ENCODE measurements at places on chromosomes 5 and 9.

DNA sequence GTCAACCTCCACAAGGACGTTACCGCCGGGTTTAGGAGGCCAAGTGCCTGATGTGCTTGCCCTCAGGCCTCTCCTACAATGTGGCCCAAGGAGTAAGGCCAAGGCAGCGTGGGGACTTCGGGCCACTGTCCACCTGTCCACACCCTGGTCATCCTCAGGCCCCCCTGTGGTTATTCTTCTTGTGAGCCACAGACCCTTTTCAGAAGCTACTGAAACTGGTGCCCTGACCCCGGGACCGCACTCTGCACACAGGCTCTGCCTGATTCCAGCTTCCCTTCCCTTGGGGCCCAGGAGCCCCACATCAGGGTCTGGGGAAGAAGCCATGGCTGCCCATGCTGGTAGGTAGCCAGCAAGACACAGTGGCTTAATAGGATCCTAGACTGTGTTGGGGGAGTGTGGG lies 128.8 kb downstream of the OLFM1 start:
- DNase-seq: no peak

DNA sequence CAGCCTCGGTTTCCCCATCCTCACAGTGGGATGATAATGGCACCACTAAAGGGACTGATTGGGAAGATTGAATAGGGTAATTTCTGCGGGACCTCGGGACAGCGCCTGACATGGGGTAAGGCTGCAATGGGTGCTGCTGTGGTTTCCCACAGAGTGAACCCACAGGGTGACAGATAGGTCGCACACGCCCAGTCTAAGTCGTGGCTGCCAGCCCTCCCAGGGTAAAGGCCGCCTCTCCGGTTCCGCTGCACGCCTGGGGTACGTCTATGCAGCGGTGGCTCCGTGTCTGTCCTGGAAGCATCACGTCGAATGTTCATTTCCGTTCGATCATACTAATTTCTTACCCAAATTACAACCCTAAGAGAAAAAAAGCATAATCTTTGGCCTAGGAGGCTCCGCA lies 631 bp downstream of the CFAP77 start:
- no peak for DNase-seq

DNA sequence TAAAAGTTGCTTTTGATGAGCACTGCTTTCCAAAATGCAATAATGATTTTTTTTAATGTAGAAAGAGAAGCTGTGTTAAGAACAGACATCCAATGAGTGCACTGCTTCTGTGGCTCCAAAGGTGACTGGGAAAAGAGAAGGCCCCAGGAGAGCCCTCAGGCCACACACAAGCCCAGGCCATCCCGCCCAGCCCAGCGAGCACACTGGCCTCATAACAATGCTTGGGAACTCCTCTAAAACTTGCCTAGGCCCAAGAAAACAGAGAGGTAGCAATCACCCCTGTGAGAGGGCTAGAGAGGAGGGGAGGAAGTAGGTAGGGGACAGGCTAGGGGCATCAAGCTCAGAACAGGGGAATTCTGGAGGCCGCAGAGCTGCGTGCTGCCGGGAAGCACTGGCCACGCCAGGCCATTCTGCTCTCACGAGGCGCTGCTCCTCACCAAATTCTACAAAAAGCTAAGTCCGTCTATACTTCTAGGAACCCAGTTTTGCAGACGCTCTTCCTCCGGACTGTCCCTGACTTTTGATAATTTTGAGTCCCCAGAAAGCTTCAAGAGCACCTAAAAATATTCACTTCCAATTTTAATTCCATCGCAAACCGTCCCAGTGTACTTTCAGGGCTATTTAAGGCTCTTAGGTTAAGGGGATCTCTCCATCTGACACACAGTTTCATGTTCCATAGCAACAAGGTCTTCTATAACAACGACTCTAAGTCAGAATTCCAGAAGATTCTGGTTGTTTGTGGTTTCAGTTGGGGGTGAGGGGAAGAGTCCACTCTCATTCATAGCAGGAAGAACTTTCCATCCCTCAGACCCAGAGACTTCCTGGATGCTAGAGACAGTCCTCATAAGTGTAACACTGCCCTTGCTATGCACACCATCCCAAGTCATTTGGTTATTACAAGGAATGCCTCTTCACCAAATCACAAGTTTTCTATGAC lies 51.0 kb downstream of the HABP4 start:
- DNase-seq: no peak

- peak; percentile 28 for DNase-seq
Measured at GRCh38 chr5:36607838-36608783, 1.7 kb downstream of the SLC1A3 start.

DNA sequence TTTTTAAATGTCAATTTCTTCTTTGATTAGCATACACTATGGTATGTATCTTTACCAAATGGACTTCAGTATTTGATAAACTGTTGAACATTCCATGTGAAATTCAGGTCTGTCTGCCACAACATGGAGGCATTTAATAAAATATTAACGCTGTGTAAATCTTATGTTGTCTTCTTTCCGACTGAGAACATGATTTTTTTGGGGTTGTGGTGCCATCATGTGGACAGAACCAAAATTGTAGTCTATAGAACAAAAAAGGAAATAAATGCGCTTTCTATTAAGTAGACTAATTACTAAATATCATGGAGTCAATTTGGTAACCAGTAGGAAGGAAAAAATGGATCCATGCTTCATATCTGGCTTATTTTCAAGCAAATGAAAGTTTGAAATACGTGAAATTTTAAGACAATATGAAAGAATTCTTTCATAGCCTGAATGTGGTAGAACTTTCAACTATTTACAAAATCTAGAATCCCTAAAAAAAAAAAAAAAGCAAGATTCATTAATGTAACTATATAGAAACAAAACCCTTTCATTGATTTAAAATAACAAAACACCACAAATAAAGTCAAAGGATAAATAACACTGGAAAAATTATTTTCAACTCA lies 2.8 kb upstream of the PLK2 start:
- DNase-seq: peak; percentile 54

DNA sequence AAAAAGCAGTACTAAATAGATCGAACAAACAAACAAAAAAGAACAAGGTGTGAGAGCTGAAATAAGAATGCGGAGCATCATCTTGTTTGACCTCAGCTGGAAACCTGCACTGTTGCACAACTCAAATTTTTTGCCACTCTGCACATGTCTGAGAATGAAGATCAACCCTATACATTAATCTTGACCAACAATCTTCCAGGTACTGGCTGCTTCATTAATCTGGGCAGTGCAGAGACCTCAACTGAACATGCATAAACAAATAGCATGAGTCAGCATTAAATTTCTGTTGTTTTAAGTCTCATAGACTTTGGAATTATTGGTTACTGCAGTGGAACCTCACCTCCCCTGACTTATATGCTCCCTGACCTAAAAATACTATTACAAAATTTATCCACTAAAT lies 114.6 kb upstream of the FTMT start:
- DNase-seq: no peak

GRCh38 chr5:168726342-168726741 lies 147.2 kb upstream of the PANK3 start:
- DNase-seq: no peak

- no peak for DNase-seq
Measured at GRCh38 chr5:41835645-41836044, 34.6 kb downstream of the OXCT1 start.

GRCh38 chr5:176994460-176995121 lies 12.0 kb downstream of the UIMC1 start:
- no peak for DNase-seq

- no peak for DNase-seq
Measured at GRCh38 chr5:1246711-1247431, 21.7 kb downstream of the SLC6A18 start.

DNA sequence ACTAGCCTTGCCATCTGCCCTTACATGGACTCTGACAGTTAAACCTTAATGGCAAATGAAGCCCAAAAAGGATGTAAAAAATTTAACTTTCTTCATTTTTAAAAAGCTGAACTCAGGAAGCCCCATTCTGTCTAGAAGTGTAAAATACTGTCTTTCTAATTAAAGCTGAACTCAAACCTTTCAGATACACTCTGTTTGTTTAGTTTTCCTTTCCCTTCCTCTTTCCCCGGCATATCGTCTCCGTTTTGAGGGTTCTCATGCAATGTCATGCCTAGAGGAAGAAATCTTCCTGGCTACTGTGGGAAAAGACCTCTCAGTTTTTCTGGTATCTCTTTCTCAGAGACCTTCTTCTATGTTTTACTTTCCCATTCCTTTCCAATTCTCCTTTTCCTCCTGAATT lies 841.5 kb downstream of the DTWD2 start:
- DNase-seq: no peak

- DNase-seq: peak; percentile 47
Measured at GRCh38 chr5:123753937-123754891, 242.2 kb downstream of the CSNK1G3 start.
